ENCODE measurements at places on chromosomes 4 and X. TPM values are rescaled to one million over a fixed set of nuclear protein-coding genes. Genes with fewer than 3 reads are reported as not detected.

- peak; percentile 48 for DNase-seq
Measured at GRCh38 chrX:4547213-4547836, 833.9 kb upstream of the PRKX start.

- peak; percentile 43 for DNase-seq
Measured at GRCh38 chrX:120653000-120653399, 23.1 kb upstream of the C1GALT1C1 start.

XPNPEP2 gene
- not detected for total RNA-seq

COQ2 gene
- total RNA-seq = 18.0 TPM

DNA sequence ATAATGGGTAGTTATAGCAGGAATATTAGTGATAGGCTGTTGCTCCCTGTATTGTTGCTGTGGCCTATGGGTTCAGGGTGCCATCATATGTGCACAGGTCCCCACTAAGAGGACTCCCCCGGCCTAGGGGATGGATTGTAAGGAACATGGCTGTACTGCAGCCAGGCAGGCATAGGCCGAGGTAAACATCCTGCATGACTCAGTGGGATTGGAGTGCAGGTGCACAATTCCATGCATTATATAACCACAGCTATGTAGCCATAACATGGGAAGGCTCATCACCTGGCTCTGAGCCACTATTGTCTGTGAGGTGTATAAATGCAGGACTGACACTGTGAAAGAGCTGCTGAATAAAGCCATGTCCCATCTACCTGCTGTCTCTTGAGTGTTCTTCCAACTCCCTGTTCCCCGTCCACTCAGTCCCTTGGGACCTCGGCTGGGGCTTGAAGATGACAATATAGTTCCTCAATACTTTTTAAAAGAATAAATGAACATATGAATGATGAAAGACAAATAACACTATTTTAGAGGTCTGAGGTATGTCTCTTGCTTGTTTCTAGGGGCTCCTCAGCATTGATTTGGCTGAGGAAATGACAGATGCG lies 425.2 kb downstream of the IDS start:
- peak; percentile 3 for DNase-seq

PPP4R3C gene
- total RNA-seq = not detected

REPS2 gene
- total RNA-seq = 6.9 TPM

PNMA6F gene
- total RNA-seq = not detected

DNA sequence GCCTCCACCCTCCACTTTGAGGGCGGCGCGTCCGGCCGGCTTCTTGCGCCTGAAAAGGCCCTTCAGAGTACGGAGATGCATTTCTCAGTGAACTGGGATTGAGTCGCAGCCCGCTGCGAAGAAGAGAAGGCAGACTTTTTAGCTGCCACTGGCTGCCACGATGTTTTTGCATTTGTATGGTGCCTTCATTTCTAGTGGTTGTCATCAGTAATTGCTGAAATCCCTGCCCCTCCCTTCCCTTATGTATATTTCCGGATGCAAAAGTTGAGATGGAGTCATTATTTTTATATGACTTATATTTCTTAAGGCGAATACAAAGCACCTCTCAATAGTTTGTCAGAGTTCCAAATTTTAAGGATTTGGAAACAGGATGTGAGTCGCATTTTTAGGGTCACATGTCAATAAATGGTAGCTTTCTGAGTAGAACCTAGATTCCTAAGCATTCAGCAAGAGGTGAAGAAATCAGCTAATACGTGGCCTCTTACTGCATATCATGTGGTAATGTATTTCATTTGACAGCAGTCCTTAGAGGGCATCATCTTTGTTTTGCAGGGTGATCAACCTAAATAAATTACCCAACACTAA lies 658 bp downstream of the ATP6AP2 start:
- DNase-seq = peak; percentile 10

GRCh38 chr4:76753814-76754213 lies 144.1 kb downstream of the SOWAHB start:
- peak; percentile 67 for DNase-seq

ZMAT1 gene
- not detected for total RNA-seq

Measured in MCF 10A (cell line).